ENCODE measurements at places on chromosomes 5 and 9. TPM values are rescaled to one million over a fixed set of nuclear protein-coding genes. Genes with fewer than 3 reads are reported as not detected.

F2R gene
- total RNA-seq = 7.1 TPM

ADGRV1 gene
- total RNA-seq = 10.6 TPM

GRCh38 chr5:124812771-124813358, 66.4 kb upstream of the ZNF608 start:
- DNase-seq = no peak

GRCh38 chr5:146059460-146060220, 45.7 kb downstream of the PLAC8L1 start:
- DNase-seq = no peak

GRCh38 chr9:79812507-79813257, 240.9 kb downstream of the TLE4 start:
- DNase-seq = no peak

DNA sequence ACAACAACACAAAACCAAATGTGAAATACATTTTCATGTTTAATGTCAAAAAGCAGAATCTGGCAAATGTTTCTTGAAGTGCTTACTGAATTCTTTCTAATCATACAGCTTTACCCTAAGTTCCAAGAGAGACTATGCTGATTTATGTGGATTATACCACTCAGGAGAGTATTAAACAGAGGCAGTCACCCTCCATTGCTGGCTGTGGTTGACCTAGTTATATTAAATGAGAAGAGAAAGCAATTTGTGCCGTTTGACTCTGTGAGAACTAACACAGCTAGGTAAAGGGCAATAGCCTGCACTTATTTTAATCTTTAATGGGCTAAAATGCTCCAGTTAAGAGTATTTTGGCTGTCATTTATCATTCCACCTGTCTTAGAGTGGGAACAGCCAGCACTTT, 62.6 kb downstream of the ELL2 start:
- no peak for DNase-seq

DNA sequence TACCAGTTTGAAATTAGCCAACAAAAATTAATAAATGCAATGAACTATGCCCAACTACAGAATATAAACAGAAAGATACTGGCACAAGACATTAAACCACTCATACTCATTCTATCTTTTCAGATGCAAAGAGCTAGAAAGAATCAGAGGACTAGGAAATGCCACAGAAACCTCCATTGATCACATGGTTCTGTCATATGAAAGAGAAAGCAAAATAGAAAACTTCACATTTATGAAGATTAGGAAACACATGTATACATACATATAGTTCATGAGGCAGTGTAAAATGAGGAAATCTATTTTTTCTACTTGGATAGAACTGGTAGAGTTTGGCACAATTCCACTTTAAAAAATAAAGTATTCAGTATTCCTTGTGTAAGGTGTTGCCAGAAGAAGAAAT, 275.1 kb upstream of the PTGER4 start:
- no peak for DNase-seq

- DNase-seq = no peak
These were observed 516.1 kb downstream of the EFNA5 start for GRCh38 chr5:107154593-107154992.

DNA sequence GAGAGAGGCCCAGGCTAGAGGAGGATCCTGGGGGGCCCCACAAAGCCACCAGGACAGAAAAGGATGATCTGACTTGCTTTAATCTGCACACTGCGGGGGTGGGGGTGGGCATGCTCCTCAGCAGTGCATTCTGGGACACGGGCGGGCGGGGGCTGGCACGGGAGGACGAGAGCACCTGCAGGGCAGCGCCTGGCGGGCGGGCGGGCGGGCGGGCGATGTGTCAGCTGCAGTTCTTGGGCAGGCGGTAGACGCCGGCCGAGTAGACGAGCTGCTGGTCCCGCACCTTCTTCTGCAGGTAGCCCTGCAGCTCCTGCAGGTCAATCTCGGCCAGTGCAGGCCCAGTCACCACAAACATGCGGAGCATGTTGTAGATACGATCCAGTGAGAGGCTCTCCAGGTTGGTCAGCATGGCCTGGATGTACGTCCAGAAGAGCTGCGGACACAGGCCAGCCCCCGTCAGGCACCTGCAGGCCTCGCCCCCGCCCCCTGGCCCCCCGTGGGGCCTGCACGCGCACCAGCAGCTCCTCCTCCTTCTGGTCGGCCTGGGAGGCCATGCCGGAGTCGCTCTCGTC, 3.0 kb upstream of the TMEM210 start:
- no peak for DNase-seq

- no peak for DNase-seq
These were observed 87.9 kb upstream of the NEURL1B start for GRCh38 chr5:172553167-172553566.

GRCh38 chr5:68193481-68194036, 22.0 kb upstream of the PIK3R1 start:
- no peak for DNase-seq

DNA sequence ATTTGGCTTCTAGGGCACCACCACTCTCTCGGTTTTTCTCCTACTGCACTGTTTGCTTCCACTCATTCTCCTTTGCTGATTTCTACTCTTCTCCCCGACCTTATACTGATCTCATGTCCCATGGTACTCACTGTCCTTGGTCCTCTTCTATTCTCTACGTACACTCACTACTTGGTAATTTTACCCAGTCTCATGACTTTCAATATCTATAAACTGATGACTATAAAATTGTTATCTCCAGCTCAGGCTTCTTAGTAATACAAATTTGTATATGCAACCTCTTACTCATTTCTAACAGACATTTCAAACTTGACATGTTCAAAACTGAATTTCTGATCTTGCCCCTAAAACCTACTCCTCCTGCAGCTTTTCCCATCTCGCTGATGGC, 4.1 kb downstream of the RAPGEF6 start:
- DNase-seq = no peak

DNA sequence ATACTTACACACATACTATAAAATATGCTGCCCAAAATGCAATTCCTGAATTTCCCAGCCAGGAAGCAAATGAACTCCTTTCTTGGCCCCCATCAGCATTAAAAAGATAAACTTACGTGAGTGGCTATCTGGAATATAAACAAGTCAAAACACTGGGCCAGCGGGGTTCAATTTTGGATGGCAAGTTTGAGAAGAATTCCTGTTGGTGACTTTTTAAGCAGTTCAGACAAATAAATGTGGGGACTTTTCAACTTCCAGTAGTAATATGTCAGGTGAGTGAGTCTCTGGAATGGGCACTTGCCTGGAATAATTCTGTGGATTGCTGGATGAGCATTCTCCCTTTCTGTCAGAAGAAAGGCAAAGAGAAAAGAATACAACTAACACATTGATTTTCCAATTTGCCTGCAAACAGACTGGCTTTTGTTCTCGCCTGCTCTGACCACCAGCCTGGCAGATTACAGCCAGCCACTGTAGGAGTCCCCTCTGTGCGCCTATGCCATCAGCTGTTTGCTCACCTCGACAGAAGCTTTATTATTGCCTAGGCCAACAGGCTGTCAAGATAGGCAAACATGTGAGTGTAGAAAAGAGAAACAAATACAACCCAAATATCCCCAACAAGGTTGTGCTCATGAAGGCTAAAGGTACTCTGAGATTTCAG, 78.6 kb downstream of the MRPS27 start:
- no peak for DNase-seq
